ENCODE measurements at places on chromosomes 5 and 9.

DNA sequence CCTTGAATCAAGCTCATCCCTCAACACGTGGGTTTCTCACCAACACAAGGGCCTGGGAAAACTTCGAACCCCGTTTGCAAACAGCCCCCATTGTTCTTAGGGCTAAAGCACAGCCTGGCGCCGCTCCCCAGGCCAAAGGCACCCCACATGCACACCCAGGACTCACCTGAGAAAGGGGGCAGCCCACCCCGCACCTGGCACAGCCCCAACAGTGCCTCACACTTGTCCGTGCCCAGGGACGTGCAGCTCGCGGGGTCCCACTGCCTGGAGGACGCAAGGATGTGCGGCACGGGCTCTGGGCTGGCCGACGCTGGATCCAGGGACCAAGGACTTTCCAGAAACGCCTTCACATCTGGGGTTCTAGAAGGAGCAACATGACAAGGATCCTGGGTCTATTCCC, 2.8 kb downstream of the SOHLH1 start:
- no peak for DNase-seq

- DNase-seq: no peak
Measured at GRCh38 chr5:99398976-99399375, 470.2 kb upstream of the CHD1 start.

GRCh38 chr9:121682926-121683515, 31.6 kb downstream of the DAB2IP start:
- no peak for DNase-seq

GRCh38 chr9:130118841-130119518, 53.2 kb upstream of the NCS1 start:
- DNase-seq: peak; percentile 69

DNA sequence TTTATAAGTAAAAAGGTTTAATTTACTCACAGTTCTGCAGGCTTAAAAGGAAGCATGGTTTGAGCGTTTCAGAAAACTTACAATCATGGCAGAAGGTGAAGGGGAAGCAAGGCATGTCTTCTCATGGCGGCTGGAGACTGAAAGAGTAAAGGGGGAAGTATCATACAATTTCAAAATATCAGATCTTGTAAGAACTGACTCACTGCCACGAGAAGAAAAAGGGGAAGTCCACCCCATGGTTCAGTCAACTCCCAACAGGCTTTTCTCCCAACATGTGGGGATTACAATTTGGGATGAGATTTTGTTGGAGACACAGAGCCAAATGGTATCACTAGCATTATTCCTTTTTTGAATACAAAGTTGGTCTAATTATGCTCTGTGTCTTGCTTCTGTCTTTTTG, 627.9 kb upstream of the ST8SIA4 start:
- peak; percentile 18 for DNase-seq

DNA sequence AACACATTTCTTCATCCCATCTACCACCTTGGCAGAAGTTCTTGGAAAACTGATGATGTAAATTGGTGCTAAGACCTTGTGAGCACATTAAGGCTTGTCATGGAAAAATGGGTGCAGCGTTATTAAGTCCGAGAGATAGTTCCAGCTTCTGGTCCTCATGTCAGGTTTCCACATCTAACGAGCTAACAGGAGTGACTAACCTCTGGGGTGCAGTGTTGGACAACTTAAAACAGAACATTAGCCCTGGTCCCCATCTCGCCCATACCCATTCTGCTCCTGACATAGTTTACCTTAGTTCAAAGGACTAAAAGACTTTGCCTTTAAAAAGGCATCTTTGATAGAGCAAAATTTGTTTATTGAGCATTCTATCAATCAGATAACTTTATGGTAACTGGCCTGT, 128.0 kb downstream of the SLC1A3 start:
- DNase-seq: peak; percentile 75

DNA sequence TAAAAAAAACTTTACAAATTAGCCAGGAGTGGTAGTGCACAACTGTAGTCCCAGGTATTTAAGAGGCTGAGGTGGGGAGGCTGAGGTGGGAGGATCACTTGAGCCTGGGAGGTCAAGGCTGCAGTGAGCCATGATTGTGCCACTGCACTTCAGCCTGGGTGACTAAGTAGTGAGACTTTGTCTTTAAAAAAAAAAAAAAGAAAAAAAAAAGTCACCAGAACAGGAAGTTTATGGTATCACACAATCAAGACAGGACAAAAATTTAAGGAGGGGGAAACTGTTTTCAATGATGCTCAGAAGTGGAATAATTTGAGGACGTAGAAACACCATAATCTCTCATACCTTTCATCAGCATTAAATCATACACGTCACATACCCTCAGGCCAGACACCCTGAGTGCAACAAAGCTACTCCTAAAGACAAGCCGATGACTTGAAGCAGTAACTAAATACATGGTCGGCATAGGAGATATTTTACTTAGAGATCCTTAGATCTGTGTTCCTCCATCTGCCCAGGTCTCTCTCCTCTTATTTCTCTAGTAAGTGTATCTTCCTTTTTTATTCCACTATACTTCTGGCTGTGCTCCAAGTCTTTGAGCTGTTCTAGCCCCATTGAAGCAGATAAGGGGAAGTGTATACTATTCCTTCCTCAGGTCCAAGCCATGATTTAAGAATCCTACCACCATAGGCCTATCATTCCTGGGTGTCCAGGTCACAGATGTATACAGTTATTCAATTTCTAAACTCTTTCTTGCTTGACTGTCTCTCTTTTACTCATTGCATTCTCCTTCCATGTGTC, 91.3 kb upstream of the APC start:
- peak; percentile 75 for DNase-seq

GRCh38 chr9:121636341-121636865, 15.0 kb upstream of the DAB2IP start:
- no peak for DNase-seq

DNA sequence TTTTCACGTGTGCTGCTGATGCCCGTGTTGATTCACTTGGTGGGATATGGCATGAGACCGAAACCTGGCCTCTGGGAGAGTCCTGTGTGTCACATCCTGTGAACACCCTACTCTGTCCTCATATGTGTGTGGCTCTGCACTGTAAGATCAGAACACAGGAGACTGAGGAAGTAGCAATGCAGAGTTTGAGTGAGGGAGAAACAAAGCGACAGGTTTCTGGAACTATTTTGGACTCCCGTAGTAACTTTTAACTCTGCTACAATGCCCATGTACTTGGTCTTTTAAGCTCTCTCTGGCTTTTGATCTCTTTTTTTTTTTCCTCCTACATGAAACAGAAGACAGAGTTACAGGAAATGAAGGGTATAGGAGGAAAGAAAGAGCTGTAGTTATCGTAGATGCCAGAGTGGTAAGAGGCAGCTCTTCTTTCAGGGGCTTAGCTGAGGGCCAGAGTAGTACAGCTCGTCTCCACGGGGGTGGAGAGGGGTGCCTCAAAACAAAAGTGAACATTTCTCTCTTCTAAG, 26.6 kb downstream of the GRAMD2B start:
- peak; percentile 55 for DNase-seq

DNA sequence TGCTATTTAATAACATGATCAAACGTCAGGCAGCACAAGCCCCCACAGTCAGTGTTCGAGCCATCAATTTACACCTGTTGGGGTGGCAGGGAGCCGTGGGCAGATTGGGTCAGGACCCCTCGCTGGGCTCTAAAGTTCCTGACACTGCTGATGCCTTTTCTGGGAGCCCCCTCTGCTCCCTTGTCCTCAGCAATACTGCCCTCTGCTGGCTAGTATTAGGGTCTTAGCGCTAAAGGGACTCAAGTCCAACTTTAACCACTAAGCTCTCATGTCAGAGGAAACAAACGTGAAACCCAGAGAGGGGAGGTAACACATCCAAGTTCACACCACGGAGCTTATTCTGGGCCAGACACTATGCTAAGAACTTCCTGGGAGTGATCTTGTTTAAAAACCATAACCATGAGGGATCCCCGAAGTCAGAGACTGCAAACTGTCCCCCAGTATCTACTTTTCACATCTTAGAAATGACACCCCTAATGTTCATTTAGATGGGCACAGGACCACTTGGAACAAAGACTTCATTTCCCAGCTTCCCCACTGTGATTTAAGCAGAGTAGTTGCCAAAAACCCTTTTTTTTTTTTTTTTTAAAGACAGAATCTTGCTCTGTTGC, 20.4 kb downstream of the ANKS6 start:
- DNase-seq: peak; percentile 86

DNA sequence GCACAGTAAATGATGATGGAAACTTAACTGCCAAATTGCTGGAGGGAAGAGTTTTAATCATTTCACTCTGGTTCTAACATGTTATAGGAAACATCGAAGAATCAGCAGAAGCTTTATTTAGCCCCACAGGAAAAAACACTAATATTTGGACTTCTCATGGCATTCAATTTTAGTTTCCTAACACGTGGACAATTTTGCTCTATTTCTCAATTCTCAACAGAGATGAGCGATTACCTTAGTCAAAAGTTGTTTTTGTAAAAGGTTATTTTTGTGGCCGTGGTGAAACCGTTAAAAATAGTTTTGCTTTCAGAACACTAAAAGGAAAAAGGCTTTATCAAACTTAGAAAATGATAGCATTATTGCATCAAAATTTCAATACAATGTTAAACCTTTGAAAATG, 235.2 kb downstream of the PLK2 start:
- no peak for DNase-seq

DNA sequence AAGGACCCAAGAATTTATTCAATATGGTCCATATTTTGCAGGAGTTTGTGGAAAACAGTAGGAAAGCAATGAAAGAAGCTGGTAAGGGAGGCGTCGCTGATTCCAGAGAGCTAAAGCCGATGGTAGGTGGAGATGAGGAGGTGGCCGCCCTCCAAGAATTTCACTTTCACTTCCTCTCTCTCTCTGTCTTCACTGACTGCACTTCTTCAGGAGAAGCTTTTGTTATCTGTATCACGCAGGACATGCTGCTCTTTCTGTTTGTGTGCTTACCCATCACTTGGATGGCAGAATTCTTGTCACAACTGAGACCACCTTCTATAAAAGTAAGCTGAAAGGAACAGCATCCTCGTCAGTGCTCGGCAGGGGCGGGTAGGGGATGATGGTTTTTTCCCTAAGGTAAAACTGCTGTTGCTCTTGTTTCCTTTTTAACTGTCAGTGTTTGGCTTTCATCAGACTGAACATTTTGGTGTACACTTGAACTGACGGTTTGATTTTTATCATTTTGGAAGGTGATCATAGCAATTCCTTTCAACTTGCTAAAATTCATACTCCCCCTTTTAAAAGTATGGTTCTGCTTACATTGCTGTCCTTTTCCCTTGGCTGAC, 62.4 kb upstream of the FSD1L start:
- peak; percentile 81 for DNase-seq

- DNase-seq: peak; percentile 68
Measured at GRCh38 chr5:55856516-55857246, 5.5 kb downstream of the IL31RA start.

DNA sequence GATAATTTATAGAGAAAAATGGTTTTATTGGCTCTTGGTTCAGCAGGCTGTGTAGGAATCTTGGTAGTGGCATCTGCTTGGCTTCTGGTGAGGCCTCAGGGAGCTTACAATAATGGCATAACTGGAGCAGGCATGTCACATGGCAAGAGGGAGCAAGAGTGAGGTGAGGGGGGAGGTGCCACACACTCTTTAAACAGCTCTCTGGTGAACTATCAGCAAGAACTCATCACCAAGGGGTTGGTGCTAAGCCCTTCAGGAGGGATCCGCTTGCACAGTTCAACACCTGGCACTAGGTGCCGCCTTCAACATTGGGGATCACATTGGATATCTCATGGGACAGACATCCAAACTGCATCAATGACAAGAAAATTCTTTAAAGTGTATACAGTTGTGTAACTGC, 10.5 kb downstream of the GPBP1 start:
- peak; percentile 37 for DNase-seq

- DNase-seq: no peak
Measured at GRCh38 chr5:58114324-58114723, 345.6 kb downstream of the PLK2 start.

DNA sequence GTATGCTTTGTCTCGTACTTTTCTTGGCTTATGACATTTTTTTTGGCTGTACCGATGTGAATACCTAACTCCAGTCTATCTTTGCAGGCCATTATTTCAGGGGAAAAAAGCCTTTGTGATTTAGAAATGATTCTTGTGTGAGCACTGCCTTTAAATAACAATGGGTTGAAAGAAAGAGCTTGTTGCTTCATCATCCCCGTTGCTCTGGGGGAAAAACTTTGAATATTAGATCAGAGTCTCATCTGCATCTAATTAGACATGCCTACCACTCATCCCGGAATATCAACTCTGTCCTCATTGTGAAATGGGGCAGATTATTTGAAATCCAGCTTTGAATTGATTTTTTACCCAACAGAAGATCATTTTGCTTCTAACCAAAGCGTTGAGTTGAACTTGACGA, 13.5 kb downstream of the CXCL14 start:
- no peak for DNase-seq

- DNase-seq: no peak
Measured at GRCh38 chr5:40224421-40224820, 455.3 kb upstream of the PTGER4 start.

DNA sequence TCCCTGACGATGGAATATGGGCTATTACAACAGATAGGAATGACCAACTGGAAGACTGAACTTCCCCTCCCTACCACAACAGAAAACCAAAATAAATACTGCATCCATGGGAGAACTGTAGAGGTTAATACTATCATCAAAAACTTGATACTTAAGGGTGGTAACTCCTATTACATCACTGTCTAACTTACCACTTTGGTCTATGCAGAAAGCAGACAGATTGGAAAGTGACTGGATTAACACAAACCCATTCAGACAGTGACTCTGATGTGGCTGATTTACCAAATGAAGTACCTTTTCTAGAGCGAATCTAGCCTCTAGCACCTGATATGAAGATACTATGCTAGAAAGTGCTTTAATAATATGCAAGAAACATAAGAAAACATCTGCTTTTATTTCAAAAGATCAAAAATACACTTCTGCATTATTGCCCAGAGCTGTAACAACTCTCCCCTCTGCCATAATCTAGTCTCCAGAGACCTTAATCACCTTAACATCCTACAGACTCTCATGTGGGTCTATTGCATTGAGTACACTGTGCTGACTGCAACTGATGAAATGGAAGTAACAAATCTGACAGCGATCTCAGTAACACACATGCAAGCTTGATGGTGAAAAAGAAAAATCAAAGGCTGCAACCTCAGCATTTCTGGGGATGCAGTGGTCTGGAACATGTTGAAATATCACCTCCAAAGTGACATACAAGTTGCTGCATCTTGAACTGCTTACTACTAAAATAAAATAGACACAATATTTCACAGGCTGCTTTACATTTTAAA, 62.7 kb downstream of the EPB41L4A start:
- DNase-seq: no peak

GRCh38 chr5:67467110-67467509, 270.5 kb upstream of the CD180 start:
- no peak for DNase-seq

GRCh38 chr9:77402286-77402685, 225.0 kb downstream of the VPS13A start:
- no peak for DNase-seq

DNA sequence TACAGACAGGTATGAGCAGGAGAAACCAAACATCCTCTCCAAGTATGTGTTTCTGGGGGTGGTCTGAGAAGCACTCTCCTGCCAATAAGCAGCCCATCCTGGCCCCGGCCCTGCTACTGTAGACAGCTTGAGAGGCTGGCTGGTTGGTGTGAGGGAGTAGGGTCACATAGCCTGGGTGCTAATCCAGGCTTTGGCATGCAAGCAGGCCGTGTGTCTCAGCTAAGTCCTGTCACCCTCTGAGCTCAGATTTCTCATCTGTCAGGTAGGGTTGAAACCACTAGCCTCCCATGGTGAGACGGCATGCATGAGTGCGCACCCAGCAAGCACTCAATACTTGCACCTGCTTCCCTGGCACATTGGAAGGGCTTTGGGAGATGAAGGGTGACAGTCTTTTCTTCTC, 49.8 kb upstream of the PHYKPL start:
- DNase-seq: no peak

- DNase-seq: peak; percentile 24
Measured at GRCh38 chr5:6703806-6704205, 9.4 kb upstream of the TENT4A start.

All from hematopoietic multipotent progenitor cell treated with erythropoietin and hydrocortisone succinate and interleukin-3 and kit ligand, for 6 days (in vitro differentiated cells).